ENCODE measurements at places on chromosomes 1 and 21.

- DNase-seq, result no peak
These were observed 85.3 kb upstream of the ADGRL2 start for GRCh38 chr1:81715391-81715790.

- DNase-seq, result no peak
These were observed 183.6 kb downstream of the HIVEP3 start for GRCh38 chr1:41735139-41735538.

DNA sequence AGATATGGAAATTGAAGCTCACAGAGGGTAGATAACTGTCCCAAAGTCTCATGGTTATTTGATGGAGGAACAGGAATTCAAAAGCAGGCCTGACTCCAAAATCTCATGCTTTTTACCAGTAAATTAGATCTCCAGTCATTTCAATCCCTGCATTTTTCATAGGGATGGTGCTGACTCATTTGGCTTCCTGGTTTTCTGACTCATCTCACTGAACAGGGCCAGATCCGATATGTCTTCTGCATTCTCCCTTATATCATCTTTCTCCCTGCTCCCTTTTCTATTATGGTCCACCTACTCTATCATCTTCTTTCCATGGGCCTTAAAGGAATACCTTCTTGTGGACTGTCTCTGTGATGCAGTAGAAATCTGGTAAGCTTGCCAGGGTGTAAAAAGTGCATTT is 187.2 kb downstream of the FGGY start:
- no peak for DNase-seq

- no peak for DNase-seq
These were observed 36.8 kb upstream of the PTPRF start for GRCh38 chr1:43493661-43494450.

DNA sequence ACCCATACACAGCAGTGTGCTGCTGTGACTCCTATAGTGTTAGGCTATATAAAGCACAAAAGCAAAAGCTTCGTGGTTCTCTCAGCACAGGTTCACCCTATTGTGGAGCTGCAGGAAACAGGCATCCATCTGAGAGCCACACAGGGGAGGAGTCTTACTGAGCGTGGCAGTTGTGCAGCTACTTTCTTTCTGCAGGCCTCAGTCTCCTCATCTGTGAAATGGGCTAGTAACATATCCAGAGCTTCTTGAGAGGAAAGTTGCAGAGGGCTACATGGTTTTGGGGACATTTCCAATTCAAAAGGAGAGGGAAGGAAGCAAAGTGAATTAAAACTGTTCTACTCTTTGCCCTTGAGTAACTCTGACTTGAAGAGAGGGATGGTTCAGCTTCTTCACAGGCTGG is 142.0 kb downstream of the FOXD2 start:
- no peak for DNase-seq

DNA sequence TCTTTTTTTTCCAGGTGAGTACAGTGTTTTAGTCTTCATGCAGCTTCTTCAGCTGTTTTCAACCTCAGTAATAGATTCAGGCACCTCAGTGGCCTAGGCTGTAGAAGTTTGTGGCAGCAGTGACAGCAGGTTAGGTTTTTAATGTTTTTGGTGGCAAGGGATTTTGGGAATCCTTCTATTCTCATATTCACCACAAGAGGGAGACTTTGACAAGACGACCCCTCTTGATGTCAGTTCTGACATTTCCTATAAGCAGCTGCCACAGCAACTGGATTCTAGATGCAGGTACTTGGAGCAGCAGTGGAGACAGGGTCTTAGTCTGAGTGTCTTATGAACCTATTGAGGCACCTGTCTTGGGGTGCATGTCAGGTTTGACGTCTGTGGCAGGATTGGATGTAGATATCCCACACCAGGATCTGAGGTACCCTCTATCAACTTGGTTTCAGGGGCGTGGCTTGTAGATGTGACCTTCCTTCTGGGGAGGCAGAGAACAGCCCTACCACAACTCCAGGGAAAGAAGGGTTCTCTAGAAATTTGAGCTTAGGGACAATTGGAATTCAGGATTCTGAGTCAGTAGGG is 1104.2 kb upstream of the TMPRSS15 start:
- no peak for DNase-seq

GRCh38 chr1:15837931-15838330 is 9.6 kb upstream of the SPEN start:
- DNase-seq, result no peak

DNA sequence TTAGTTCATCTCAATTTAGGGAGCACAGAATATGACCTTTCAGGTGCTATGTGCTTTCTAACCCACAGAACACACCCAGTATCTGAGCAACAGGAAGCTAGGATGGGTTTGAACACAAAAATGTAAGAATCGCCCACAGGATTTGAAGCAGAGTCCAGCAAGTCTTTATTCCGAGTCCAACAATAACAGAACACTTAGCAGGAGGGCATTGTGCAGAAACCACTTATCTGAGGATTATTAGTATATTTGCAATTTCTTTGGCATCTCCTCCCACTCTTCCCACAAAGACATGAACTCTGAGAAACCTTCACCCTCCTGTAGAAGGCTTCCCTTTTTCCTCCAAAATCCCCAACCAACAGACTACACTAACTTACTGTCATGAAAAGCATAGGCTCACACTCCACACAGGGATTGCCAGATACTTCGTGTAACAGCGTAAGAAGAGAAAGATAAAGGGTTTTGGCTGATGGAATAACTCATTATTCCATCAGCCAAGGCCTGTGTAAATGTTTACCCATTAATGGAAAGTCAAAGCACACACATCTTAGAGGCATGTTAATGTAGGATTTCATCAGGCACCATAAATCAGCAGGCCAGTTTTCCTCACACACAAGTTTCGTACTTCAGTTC is 16.1 kb downstream of the SIPA1L2 start:
- no peak for DNase-seq

- no peak for DNase-seq
These were observed 68.1 kb downstream of the OLFML2B start for GRCh38 chr1:161955606-161956005.

DNA sequence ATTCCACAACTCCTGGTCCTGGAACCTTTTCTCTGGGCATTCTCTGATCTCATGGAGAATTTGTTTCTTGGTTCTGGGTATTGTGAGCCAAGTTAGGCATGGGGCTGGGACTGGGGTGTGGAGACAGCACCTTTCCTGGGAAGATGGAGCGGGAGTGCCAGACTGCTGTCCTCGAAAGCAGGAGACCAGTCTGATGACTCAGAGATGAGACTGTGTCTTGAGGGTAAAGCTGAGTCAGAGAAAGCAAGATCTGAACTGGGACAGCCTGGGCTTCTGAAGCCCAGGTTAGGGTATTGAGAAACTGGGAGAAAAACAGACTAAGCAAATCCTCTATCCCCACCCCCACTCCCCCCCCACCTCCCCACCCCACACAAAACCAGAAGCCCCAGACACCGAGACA is 2.2 kb upstream of the KANK4 start:
- no peak for DNase-seq

GRCh38 chr1:48718116-48718630 is 58.5 kb downstream of the BEND5 start:
- no peak for DNase-seq

GRCh38 chr1:243323491-243323890 is 67.7 kb downstream of the SDCCAG8 start:
- no peak for DNase-seq

DNA sequence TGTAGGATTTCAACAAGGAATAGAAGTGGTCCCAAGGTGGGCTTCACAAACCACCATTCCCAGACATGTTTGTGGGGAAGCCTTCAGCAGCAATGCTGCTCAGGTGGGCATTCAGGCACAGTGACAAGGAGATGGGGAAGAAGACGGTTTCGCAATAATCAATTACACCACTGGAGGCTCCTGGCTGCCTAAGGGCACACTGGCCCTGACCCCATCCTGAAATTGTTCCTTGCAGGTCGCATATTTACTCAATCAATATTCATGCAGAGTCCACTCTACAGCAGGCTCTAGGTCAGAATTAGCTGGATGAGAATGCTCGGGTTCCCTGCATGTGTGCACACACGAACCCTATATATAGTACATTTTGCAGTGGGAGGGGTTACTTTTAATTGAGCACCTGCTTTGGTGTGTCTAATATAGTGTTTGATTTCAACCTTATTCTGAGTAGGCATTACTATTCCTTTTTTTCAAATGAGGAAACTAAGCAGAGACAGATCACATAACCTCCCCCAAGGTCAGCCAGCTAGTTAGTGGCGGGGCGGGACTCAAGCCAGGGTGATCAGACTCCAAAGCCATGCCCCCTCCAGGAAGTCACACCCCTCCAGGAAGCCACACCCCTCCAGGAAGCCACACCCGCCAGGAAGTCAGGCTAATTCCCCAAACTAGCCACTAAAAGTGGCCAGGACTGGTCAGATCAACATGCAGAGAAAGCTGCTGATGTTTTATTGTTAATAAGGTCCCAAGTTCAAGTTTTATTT is 106.5 kb downstream of the HLCS start:
- DNase-seq, result no peak

DNA sequence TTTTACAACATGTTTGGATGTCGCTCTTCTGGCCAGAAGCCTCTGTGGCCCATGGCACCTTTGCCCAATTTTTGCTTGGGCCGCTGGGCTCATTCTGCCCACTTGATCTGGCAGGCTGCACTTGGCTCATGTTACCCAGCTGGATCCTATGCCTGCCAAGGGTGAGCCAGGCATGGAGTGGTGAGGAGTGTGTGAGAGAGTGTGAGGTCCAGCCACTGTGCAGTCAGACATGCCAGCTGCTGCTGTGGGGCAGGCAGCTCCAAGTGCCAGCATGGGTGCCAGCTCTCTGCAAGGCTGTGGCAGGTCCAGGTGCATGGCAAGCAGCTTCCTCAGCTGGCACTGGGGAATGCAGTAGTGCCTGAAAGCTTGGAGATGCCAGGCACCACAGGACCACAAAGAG is 71.0 kb downstream of the EBNA1BP2 start:
- DNase-seq, result no peak

GRCh38 chr1:171841050-171841910 is at the start of gene DNM3:
Gene DNM3 (plus strand): TSS chr1:171841498. CDS start chr1:171841657, 159 bp downstream.
- peak; percentile 75 for DNase-seq

GRCh38 chr1:35369922-35370671 is 101.6 kb downstream of the ZMYM4 start:
- DNase-seq, result no peak

DNA sequence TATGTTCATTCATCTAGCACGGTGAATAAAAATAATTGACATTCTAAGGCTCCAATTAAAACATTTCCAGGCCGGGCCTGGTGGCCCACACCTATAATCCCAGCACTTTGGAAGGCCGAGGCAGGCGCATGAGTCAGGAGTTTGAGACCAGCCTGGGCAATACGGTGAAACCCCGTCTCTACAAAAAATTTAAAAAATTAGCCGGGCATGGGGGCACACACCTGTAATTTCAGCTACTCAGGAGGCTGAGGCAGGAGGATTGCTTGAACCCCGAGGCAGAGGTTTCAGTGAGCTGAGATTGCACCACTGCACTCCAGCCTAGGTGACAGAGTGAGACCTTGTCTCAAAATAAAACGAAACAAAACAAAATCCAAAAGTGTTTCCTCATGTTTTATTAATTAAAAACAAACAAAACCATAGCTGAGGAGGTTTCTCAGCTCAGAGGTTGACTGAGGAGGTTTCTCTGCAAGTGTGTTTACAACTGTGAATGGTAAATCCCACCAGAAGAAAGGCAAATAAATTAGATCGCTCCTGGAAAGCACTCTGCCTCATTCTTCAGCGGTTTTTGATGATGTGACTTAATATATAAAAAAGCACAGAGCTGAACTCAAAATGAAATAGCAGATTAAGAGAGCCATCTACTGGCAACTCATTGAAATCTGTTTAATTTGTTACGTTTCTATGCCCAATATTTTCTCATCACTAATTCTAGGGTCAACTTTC is 37.7 kb upstream of the ATG4C start:
- no peak for DNase-seq

DNA sequence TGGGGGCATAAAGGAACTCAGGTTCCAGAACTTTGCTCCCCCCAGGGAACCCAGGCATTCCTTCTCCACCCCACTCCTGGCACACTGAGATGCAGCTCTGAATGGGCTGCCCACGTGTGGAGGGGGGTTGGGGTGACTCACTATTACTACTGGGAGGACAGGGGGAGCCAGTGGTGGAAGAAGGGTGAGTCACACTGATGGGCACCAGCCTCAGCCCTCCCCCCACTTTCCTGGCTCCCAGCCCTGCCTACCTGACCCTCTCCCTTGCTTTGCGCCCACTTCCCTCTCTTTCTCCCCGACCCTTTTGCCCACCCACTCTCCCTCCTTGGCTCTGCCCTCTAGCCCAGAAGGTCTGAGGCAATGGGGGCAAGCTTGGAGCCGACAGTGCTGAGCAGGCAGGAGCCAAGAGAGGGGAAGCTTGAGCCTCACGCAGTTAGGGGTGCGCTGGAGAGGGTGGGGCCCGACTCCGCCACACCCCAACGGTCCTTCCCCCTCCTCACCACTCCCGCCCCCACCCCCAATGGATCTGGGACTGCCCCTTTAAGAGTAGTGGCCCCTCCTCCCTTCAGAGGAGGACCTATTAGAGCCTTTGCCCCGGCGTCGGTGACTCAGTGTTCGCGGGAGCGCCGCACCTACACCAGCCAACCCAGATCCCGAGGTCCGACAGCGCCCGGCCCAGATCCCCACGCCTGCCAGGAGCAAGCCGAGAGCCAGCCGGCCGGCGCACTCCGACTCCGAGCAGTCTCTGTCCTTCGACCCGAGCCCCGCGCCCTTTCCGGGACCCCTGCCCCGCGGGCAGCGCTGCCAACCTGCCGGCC is at the start of gene LMNA:
LMNA (plus strand) TSS at position 611 of the 818 bp plus-strand sequence. CDS start 208 bp downstream, outside the sequence.
- peak; percentile 69 for DNase-seq

DNA sequence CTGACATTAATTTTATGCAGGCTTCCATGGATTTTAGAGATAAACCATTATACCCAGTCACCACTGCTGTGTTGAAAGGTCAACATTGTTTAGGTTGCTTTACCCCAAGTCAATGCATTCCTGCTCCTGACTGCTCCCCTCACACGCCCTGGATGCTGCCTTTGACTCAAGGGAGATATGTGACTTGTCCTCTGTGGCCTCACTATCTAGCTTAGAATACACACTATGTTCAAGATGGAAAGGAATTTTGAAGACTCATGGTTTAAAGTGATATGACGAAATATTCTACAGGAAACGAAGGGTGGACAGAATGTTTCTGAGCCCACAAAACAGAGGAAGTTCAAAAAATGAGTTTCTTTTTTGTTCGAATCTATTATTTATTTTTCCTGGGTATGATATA is 170.4 kb upstream of the NR5A2 start:
- no peak for DNase-seq

DNA sequence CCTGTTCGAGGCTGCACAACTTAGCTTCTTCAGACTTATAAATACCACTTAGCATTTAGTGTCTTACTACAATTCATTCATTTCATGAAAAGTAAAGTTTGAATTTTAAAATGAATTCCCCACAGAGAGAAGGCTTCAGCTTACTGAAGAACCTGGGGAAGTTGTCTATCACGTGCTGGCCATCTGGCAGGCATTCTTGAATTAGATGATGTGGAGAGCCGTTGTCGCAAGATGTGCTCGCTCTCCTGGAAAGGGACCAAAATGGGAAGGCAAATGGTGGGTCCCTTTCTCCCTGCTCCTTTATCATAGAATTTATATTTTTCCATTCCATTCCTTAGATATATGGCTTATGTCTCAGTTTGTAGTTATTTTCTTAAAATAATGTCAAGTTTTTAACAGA is 90.5 kb downstream of the CD247 start:
- DNase-seq, result no peak

Measured in stimulated activated CD4-positive, alpha-beta T cell treated with anti-CD3 and anti-CD28 coated beads, Interleukin-12 subunit alpha, Interleukin-12 subunit beta, amount 100 ng/mL, for 4 hours (primary cell).